Ureter (tissue), 1 donor: ENCODE measurements at places on chromosomes 13 and 19.
A peak's percentile ranks its signal among the peaks of the same experiment; 100 is the strongest.

DNA sequence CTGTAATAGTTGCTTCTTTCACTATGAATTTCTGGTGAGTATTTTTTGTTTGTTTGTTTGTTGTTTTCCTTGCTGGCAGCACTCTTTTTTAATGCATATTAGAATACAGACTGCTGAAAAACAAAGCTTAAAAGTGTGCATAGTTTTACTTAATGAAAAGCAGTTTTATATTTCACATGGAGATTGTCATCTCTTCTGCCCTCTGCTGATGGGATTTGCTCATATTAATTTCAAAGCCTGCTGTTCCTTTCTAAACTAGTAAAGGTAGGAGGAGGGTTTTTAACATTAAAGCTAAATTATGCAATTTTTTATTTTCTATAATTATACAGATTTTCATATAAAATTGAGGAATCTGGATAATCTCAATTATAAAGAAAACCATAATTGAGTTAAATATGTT, 692.6 kb upstream of the SLITRK1 start:
- DNase-seq, result no peak

DNA sequence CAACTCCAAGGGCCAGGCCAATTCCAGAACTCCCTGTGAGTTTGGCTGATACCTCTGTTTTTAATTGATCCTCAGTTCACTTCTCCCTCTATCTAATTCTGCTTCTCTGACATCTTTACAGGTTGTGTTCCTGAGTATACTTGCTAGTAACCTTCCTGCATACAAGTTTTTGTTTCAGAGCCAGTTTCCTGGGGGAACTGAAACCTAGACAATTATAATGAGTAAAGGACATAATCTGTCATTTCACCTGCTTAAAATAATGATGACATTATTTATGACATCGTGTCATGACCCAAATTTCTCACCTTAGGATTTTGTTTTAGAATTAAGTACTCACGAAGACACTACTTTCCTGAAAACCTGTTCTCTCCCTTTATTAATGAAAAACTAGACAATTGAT, 12.5 kb upstream of the MYCBP2 start:
- DNase-seq, result no peak

DNA sequence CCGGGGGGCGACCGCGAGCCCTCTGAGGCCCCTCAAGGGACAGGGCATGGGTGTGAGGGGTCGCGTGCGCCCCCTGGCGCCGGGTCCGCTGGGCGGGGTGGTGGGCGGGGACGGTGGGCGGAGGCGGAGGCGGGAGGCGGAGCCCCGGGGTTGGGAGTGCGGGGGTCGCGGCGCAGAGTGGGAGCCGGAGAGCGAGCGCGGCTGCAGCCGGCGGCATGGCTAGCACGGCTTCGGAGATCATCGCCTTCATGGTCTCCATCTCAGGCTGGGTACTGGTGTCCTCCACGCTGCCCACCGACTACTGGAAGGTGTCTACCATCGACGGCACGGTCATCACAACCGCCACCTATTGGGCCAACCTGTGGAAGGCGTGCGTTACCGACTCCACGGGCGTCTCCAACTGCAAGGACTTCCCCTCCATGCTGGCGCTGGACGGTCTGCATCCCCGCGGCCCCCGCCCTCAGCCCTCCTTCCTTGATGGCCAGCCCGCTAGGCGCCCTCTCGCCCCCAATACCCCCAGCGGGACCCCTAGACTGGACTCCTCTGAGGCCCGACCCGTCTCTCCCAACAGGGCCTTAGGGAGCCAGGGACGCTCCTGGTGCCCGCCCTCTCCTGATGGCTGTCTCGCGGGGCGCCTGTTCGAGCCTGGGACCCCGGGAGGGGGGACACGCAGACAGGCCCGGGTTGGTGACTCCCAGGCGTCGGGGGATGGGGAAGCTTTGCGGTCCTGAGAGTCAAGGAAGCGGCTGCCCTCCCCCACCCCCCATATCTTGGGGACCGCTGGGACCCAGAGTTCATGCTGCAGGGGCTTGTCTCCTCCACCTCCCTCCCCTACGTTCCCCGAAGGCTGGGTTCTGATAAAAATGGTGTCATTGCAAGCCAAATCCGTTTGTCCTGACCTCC, at the start of gene CLDN10:
Gene CLDN10, plus strand, starts transcription at position 182 of the 903 bp plus-strand sequence. Its CDS starts 34 bp downstream, at position 216.
- DNase-seq, result no peak

- DNase-seq, result no peak
These were observed 496.2 kb downstream of the COG6 start for GRCh38 chr13:40151673-40152072.

DNA sequence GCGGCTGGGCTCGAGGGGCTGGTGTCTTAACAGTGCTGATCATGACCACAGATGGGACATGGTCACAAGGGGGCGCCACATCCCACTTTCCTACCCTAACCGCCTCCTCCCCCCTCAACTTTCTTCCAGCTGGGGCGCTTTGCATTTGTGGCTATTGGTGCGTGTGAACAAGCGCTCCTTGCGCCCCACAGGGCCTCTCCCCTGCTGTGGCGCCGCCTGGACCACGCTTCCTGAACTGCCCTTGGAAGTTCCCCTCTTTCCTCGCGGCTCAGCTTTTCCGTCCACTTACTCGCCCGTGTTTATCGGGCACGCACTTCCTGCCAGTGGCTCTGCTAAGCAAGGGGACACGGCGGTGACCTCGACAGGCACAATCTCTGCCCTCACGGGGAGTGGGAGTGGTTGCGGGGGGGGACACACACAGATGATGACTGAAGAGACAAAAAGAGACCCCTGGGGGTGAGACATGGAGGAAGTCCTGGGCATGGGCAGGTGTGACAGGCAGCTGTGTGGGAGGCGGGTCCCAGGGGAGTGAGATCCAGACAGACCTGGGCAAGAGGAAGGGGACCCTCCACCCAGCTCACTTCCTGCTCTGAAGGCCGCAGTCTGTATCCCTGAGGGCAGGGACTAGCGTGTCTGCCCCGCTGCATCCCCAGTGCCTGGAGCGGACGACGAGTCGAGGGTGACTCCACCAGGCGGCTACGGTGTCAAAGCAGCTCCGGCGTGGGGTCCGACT, 40.3 kb downstream of the ZNF787 start:
- peak; percentile 71 for DNase-seq

GRCh38 chr19:46721269-46722003, 4.5 kb upstream of the PRKD2 start:
- no peak for DNase-seq

- DNase-seq, result no peak
These were observed 48.6 kb upstream of the PCDH8 start for GRCh38 chr13:52896827-52897659.

DNA sequence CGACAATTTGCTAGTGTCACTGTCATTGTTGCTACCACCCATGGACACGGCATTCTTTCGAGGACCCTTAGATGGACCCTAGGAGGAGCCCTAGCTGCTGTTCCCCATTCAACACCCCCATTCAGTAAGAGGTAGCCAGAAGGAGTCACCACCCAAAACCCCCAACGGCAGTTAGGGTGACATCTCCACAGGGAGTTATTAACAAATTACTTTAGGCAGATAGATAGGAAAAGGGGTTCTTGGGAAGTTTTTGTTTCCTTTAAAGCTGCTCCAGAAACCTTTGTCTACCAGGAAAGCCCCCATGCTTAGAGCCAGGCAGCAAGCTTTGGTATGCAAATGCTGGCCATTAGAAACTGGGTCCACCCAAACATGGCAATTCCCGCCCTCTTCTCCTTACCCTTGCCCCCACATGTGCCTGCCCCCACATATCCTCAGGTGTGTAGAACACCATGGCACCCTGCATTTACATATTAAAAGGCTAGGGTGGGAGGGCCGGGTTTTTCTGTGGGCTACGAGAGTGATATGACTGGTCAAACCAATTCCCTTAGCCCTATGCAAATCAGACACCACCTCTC, 190.9 kb downstream of the SLITRK6 start:
- DNase-seq, result no peak

DNA sequence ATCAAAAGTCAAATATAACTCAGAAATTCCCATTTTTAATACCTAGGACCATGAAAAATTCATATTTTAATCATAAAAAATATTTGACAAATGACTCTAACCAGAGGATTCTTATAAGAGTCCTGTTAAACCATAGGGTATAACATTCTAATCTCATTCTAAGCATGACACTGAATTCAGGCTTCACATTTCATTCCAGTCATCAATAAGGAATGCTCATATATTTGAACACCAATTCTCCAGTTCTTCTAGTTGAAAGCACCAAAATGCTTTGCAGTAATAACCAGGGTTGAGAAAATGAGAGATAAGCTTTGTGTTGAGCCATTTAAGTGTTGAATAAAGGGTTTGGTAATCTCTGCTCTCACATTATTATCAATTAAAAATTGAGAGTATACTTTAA, 147.5 kb downstream of the VWA8 start:
- no peak for DNase-seq

DNA sequence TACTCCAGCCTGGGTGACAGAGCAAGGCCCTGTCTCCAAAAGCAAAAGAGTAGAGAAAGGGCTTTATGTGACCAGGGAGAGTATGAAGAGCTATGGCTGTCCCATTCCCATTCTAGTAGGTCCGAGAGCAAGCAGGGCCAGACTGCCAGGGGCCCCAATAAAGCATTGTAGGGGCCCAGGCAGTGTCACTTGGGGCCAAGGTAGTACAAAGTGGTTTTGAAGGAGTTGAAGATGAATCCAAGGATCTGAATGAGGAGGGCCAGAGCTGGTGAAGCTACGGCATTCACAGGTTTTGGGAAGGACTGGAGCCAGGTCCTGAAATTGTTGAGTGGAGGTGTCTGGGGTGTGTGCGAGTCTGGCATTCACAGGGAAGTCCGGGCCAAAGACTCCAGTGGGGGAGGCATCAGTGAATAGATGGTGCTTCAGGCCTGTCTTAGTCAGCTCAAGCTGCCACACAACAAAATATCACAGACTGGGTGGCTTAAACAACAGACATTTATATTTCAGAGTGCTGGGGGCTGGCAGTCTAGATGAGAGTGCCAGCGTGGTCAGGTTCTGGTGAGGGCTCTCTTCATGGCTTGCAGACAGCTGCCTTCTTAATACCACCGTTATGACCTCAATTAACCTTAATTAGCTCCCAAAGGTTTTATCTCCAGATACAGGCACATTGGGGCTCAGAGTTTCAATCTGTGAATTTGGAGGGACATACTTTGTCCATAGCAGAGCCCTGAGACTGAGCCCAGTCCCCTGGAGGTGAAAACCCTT, 9.9 kb downstream of the NACC1 start:
- DNase-seq, result no peak

DNA sequence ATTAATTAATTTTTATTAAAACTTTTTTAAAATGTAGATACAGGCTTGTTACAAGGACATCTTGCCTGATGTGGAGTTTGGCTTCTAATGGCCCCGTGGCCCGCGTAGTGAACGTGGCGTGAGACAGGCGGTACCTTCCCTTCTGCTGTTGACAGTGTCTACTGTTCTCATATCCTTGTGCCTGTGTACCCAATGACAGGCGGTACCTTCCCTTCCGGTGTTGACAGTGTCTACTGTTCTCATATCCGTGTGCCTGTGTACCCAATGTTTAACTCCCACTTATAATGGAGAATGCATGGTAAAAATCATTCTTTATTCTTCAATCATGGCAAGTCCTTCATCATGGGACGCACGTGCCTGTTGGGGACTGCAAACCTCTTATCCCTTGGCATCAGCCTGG, 79.1 kb upstream of the ZNF835 start:
- DNase-seq, result no peak

- DNase-seq, result no peak
These were observed 340.4 kb upstream of the PCDH20 start for GRCh38 chr13:61756031-61756430.

GRCh38 chr13:63128716-63129115, 1713.1 kb upstream of the PCDH20 start:
- no peak for DNase-seq

- no peak for DNase-seq
These were observed 1.7 kb upstream of the FKRP start for GRCh38 chr19:46744005-46744691.

DNA sequence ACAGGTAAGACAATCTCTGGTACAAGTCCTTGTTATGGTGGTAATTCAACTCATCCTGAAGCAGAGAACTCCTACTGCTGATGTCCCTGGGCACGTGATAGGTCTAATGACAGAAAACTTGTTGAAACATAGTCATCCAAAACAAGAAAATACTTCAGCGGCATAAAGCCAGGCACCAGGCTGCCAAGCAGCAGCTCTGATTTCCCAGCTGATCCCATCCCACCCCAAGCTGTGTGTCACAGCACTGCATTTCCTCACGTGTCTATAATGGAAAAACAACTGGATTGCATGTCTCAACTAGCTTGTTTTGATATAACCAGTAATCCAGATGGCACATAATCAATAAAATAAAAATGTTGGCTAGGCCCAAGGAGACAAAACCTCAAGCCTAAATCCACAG, 64.8 kb downstream of the MIPEP start:
- no peak for DNase-seq

GRCh38 chr19:32865326-32865725, 4.2 kb downstream of the SLC7A9 start:
- no peak for DNase-seq

DNA sequence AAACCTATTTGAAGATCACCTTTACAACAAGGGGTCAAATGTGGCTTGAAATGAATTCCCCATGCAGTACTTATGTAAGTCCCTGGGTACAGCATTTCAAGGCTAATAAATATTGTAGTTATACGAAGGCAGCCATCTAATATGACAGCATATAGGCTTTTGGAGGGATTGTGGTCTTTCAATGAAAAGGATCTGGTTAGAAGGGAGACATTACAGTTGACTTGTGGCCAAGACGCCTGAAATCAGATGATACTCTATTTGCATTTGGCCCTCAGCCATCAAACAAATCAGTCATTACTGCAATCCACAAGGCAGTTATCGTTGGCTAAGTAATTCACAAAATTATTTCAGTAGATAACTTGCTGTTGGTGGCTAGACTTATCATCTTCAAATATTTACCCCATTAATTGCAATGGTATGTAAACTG, 242.7 kb downstream of the DCLK1 start:
- DNase-seq, result no peak

- DNase-seq, result no peak
These were observed 2.5 kb upstream of the FXYD3 start for GRCh38 chr19:35112995-35113688.

- no peak for DNase-seq
These were observed 6.6 kb downstream of the SSBP4 start for GRCh38 chr19:18425515-18426415.

- DNase-seq, result no peak
These were observed 43.2 kb downstream of the KLF12 start for GRCh38 chr13:74090869-74091605.

GRCh38 chr19:16085115-16085514, 8.8 kb downstream of the TPM4 start:
- DNase-seq, result no peak

- DNase-seq, result no peak
These were observed 160.2 kb upstream of the GPR12 start for GRCh38 chr13:26920614-26921355.

- no peak for DNase-seq
These were observed 1.9 kb downstream of the NFKBIB start for GRCh38 chr19:38901683-38902082.
